ENCODE measurements at places on chromosomes 16 and 17.

GRCh38 chr16:65071433-65072311, 50.2 kb downstream of the CDH11 start:
- no peak for DNase-seq

DNA sequence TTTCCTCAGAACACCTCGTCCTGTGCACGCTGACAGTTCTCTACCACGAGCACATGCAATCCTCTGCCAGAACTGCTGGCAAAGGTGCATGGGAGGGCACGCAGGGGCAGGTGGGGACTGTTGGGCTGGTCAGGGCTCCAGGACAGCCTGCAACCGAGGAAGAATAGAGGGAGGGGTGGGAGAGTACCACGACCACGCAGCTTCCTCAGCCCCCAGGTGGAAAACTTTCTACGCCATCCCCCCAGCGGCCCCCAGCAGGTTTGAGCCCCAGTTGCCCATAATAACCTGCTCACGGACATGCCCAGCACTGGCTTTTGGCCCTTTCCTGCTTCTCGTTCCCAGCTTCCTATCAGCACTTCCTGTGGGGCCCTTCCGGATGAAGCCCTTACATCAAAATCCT, 199.3 kb downstream of the C16orf95 start:
- DNase-seq, result no peak

DNA sequence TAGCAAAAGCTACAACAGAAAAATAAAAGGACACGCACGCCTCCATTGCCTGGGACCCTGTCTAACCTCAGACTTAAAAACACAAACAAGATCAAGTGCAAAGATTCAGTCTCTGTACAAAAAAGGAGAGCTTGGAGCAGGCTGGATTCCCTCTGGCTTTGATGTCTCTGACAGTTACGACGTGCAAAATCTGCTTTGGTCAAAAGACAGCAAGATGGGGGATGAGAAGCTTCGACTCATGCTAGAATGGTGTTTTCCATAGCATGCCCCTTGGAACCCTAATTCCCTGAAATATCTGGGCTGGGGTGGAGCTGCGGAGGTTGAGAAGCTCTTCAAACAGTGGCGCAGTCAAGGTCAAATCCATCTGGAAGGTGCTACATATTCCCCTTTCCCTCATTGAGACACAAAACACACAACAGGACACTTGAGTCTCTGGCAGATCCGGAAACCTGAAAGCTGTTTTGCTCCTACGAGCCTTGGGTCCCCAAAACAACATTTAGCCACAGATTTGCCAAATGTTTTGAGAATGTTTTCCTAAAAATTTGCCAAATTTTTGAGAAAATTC, 9.1 kb downstream of the MYH11 start:
- DNase-seq, result no peak

DNA sequence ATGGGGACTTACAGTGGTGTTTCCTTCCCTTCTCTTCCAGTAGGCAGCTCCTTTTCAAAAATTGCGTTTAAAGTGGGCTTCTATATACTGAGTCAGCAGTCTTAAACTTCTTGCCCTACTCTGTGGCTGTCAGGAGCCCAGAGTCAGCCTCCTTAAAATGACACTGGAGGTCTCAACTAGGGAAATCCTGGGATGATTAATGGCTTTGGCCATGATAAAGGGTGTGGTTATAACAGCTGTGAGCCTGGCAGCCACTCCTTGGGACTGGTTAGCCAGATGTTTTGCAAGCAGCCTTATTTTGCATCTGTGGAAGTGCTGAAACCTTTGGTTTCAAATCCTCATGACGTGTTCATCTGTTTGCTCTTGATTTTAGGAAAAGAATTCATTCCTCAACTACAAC, 25.0 kb downstream of the TAC4 start:
- DNase-seq, result no peak

- no peak for DNase-seq
Observed at GRCh38 chr17:45366691-45367090, 49.9 kb upstream of the MAP3K14 start.

- no peak for DNase-seq
Observed at GRCh38 chr17:79082311-79083190, 7.9 kb downstream of the ENGASE start.

GRCh38 chr17:82593590-82594087, 54.6 kb downstream of the WDR45B start:
- DNase-seq, result no peak

DNA sequence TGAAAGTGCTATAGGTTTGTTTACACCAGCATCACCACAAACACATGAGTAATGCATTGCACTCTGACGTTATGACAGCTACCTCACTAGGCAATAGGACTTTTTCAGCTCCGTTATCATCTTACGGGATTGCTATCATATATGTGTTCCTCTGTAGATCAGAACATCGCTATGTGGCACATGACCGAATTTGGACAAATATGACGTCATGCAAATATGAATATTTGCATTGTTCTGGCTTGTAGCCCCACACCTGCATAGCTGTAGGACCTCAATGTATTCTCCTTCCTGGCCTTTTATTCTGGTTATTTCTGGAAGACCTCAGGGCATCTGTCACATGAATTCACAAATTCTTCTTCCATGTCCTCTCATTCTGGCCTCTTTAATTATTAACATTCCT, 393.2 kb downstream of the CDH13 start:
- no peak for DNase-seq

DNA sequence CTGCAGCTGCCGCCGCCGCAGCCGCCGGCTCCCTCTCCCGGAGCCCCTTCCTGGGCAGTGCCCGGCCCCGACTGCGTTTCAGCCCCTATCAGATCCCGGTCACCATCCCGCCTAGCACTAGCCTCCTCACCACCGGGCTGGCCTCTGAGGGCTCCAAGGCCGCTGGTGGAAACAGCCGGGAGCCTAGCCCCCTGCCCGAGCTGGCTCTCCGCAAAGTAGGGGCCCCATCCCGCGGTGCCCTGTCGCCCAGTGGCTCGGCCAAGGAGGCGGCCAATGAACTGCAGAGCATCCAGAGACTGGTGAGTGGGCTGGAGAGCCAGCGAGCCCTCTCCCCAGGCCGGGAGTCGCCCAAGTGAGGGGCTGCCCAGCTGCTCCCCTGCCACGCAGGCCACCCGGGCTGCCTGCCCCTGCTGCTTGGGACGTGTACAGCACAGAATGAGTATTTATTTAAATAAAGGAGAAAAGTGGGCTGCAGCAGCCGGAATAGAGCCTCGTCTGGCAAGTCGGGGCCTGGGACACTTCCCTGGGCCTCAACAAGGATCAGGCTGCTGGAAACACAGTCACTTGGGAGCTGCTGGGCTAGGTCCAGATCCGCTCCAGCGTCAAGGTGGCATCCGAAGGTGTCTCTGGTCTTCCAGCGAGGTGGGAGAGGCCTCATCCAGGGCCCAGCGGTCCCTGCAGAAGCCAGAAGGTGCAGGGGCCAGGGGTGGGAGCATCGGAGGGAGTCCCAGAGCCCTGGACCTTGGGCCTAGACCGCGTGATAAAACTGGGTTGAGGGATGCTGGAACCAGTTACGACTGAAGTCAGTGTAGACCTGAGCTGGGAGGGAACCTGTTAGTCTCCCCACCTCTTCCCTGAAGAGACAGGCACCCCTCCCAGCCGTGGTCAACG, 8.8 kb downstream of the TBX2 start:
- no peak for DNase-seq

DNA sequence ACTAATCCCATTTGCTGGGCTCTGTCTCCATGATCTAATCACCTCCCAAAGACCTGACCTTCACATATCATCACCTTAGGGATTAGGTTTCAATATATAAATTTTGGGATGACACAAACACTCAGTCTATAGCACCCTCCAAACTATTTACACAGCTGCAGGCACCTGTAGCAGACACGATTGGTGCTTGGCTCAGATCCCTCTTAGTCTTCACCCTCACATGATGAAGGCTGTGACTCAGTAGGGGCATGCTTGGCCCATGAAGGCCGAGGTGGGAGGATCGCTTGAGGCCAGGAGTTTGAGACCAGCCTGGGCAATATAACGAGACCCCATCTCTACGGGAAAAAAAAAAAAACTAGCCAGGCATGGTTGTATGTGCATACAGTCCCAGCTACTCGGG, 73.5 kb downstream of the HS3ST2 start:
- DNase-seq, result no peak

DNA sequence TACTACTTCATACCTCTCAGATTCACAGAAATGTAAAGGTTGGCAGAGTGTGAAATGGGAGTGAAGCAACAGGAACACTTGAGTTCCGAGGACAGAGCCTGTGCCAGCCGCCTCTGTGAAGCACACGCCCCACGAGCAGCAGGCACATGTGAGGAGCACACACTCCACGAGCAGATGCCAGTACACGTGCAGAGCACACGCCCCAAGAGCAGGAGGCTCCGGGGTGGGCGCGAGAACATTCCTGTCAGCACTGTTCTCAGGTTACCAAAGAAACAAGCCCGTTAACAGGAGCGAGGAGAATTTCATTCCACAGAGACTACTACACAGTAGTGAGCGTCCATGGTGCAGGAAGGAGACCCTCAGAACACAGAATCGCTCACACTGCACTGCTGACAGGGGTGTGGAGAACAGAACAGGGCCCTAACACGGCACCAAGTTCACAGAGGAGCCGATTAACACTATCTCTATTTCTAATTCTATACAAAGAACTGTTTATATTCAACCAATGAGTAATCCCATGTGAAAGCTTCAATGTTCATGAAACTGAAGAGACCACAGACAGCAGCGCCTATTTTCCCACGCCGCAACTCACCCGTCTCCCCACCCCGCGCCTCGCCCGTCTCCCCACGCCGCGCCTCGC, 40.1 kb downstream of the KLHDC4 start:
- no peak for DNase-seq

- DNase-seq, result no peak
Observed at GRCh38 chr17:72901083-72901482, 191.4 kb downstream of the SLC39A11 start.

- no peak for DNase-seq
Observed at GRCh38 chr17:233473-233941, 52.1 kb upstream of the DOC2B start.

DNA sequence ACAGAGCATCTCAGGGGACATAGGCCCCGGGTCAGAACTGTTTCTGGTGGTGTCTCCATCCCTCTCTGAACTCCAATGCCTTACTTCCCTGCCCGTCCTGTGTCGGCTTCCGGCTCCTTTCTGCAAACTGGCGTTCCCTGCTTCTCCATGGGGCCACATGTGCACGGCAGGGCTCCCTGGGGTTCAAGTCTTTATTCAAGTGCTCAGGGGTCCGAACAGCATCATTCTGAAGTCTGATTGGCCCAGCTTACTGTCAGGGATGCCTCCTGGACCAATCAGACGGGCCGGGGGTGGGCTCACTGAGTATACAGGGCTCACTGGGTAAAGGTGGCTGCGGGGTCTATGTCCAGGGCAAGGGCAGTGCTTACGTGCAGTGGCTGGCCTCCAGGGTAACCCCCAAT, 17.1 kb downstream of the C16orf82 start:
- DNase-seq, result no peak

- DNase-seq, result no peak
Observed at GRCh38 chr17:50219342-50219741, 17.9 kb upstream of the COL1A1 start.

GRCh38 chr16:9286930-9287329, 195.5 kb downstream of the HAPSTR1 start:
- no peak for DNase-seq

GRCh38 chr16:22373662-22374310, 633 bp downstream of the CDR2 start:
- DNase-seq, result peak; percentile 10

DNA sequence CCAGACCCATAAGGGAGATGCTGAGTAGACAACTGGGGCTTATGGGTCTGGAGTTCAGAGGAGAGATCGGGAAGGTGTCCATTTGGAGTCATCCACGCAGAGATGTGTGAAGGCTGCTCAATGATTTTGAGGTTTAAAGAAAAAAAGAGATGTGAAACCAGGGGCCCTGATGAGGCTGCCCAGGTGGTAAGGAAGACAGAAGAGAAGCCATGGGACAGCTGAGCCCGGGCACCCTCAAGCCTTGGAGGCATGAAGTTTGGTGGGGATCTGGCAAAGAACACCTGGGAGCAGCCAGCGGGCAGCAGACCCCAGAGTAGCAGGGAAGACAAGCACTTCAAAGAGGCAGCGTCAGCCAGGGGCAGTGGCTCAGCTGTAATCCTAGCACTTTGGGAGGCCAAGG, 20.8 kb upstream of the MYO15B start:
- no peak for DNase-seq

GRCh38 chr17:16477255-16477654, 14.7 kb downstream of the LRRC75A start:
- no peak for DNase-seq

- DNase-seq, result no peak
Observed at GRCh38 chr17:73325527-73325842, 13.7 kb upstream of the CDC42EP4 start.

GRCh38 chr16:29911676-29912010, 11.4 kb downstream of the ASPHD1 start:
- no peak for DNase-seq

Measured in stimulated activated CD4-positive, alpha-beta T cell treated with anti-CD3 and anti-CD28 coated beads, TNF-alpha, amount 100 ng/mL, for 4 hours (primary cell).